ENCODE measurements at places on chromosomes 12 and 14. TPM values are rescaled to one million over a fixed set of nuclear protein-coding genes. Genes with fewer than 3 reads are reported as not detected.
A peak's percentile ranks its signal among the peaks of the same experiment; 100 is the strongest.

Gene ESRRB
- not detected for polyA plus RNA-seq

Gene BEST3
- polyA plus RNA-seq: not detected

DNA sequence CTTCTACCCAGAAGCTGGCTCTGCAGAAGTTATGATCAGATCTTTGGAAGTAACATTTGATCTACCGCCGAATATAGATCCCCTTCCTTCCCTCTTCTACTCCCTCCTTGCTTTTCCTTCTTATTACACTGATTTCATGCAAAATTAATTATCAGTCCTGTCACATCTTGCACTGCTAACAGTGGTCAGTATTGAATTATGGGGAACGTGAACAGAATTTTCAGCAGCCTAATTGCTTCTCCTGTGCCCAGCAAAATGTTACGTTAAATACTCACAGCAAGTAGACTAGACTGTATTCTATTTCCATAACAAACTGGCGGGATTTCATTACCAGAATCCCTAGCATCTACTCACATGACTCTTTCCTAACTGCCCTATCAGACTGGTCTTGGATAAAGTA, 596.9 kb downstream of the DIO2 start:
- no peak for DNase-seq

DNA sequence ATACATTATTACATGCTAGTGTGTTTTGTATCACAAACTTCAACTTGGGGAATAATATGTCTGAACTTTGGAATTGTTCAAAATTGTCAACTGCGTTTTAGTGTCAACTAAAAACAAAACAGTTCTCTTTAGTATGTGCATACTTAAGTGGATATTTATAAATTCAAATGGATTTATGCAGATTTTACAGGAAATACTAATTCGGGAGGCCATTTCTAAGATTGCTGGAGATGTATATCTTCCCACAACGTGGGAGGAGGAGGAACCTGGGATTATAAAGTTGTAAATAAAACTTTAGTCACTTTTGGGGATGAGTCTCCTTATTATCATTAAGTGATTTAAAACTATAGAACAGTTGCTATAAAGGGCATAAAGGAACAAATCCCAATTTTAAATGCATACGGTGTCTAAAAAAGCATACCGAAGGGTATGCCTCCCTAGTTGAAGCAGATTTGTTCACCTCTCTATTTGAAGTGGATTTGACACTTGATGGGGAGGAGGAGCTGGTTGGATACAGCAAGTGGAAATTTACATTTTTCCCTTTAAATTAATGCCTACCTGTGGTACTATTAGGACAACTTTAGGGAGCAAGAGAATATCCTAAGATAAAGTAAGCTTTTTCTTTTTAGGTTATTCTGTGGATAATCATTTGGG, 2.7 kb downstream of the PDE3A start:
- DNase-seq: no peak

GRCh38 chr12:115004470-115005146, 320.6 kb upstream of the TBX3 start:
- no peak for DNase-seq

- DNase-seq: no peak
Measured at GRCh38 chr12:13576935-13577500, 380.5 kb downstream of the EMP1 start.

- no peak for DNase-seq
Measured at GRCh38 chr12:132345561-132346200, 16.3 kb upstream of the GALNT9 start.

Gene GLIPR1L1
- polyA plus RNA-seq: not detected

Gene JAG2
- polyA plus RNA-seq: 0.31 TPM

Gene UBE2N
- polyA plus RNA-seq: 184 TPM

Gene NYNRIN
- polyA plus RNA-seq: 10.1 TPM

DNA sequence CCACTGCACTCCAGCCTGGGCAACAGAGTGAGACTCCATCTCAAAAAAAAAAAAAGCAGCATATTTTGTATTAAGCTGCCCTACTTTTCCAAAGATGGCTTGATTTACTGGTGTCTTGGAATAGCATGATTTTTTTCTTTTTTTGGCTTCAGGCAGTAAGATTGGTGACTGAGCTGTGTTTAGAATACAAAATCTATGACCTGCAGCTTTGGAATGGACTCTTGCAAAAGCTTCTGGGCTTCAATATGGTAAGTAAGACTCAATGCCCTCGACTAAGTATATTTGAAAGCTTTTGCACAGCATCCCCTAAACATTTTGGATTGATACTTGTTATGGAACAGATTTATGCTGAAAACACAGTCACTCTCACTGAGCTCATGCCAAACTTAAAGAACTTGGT, 87.8 kb downstream of the KNTC1 start:
- DNase-seq: no peak

DNA sequence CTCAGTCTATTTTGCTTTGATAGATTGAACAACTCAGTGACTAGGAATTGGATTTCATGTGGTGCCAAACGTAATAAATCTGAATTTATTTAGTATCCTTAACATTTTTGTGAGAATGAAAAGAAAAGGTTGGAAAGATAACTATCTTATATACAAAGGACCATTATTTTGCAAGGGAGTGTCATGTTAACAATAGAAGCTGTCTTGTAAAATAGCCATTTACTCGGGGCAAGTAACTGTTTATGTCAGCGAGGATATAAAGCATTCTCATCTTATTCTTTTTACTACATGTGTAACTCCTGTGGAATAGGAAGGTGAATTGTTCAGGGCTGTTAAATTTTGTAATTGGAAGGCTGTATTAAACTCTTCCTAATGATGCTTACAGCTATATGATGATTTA, 5.9 kb downstream of the RERGL start:
- DNase-seq: no peak

GRCh38 chr12:91099341-91099740, 12.0 kb downstream of the LUM start:
- DNase-seq: no peak

DNA sequence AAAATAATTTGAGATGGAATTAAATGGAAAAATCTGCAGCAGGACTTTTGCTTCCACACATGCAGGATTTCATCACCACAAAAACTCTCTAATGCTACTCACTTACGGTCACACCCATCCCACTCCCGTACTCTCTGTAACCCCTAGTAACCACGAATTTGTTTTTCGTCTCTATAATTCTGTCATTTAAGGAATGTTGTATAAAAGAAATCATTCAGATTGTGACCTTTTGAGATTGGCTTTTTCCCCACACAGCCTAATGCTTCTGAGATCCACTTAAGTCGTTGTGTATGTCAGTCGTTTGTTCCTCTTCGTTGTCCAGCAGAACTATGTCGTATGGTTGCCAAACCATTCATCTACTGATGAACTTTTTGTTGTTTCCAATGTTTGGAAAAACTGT, 19.8 kb upstream of the PZP start:
- DNase-seq: no peak

DNA sequence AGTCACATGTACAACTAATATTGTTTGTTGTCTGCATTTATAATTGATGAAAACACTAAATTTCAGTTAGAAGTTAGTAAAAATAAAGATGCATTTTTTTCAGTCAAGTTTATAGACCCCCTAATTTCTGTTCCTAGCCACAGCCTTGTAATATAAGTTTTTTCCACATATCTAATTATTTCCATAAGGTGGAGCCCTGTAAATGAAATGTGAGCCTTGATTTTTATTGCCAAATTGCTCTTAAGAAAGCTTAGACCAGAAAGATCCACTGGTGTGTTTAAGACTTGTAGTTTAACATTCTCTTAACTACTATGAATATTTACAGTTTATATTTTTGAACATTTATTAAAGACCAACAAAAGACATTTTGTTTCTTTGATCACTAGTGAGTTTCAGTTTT, 322.1 kb upstream of the RGS6 start:
- no peak for DNase-seq

Gene KRT6A
- not detected for polyA plus RNA-seq

Gene PTPN21
- 11.0 TPM for polyA plus RNA-seq

DNA sequence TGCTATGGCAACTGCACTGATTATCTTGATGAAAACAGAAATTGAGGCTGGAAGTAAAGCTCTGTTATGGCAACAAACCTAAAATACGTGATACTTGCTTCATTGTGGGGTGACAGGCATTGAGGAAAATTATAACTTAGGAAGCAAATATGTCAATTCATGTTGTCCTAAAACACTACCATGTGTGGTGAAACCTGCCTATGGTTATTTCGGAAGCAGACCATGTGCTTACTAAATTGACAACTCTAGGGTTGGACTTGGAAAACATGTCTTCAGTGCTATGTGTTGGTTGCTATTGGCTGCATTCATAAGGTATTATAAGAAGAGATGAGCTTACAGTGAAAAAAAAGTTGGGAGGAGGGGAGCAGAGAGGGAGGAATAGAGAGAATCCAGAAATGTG, 55.0 kb upstream of the C14orf132 start:
- no peak for DNase-seq

DNA sequence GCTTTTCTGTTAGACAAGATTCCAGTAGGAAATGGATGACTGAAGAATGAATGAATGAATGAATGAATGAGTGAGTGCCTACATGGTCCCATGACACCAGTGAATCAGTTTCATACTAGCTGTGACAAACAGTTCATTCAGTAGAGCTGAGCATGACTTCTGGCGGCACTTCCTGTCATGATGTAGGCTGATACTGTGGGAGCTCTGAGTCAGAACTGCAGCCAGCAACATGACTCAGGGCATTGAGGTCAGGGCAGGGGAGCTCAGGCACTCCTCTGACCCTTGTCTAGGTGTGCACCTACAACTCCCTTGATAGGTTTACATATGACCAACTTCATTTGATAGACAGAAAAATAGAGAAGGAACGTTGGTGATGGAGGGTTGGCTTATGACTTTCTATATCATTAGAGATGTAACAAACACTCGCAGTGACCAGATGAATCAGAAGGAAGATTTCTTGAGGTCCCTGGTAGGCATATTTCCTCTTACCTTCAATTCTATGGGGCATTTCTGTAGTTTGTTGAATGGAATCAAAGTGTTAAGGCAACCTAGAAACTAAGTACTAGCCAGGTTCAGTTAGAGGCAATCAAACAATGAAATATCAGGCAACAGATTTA, 139.3 kb upstream of the ARHGAP5 start:
- DNase-seq: peak; percentile 47

DNA sequence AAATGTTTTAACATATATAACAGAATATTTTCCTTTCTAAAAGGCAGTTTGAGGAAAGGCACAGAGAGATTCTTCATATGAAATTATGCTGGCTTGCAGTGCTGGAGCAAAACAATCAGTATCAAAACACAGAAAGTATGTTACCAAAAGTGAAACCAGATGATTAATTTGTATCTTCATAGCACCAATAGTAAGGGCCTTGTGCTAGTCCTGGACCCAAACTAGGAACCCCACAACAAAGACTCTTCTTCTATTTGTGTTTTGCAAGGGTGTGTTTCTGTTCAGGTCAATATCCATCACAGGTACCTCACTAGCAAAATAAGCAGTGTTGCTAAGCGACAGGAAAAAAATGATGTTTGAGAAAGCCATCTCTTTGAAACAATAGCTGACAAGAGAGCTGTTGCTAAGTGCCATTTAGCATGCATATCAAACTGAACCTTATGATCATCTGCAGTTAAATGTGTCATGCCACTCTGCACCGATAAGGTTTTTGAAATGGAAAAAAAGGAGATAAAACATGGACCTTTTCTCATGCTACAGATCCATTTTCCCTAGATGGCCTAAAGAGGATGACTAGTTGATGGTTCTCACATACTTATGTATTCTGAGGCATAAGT, 196.2 kb upstream of the ALG10 start:
- DNase-seq: no peak

DNA sequence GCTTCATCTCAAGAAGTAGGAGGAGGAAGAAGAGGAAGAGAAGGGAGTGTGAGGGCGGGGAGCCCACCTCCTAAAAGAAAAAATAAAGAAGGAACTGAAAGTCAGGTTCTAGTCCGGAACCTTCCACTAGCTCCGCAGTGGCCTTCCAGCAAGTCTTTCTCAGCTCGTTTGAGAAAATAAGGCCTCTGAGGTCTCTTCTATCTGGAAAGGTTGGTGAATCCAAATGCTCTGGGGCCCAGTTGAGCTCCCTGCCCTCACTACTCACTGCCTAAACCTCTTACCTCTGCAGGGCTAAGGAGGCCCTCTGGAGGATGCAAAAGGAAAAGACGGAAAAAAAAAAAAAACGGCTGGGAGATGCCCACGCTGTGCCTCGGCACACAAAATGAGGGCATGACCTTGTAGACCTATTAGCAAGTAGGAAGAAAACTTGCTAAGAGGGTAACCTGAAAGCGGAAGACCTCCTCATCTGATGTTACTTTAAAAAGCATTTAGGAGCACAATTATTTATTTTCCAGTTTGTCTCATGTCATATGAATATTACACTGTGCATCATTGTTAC, 35.9 kb downstream of the FBLN5 start:
- DNase-seq: no peak

GRCh38 chr12:119338593-119339363, 4.2 kb downstream of the CCDC60 start:
- no peak for DNase-seq

GRCh38 chr12:41277100-41277945, 89.2 kb downstream of the PDZRN4 start:
- DNase-seq: no peak

Gene CCDC60
- polyA plus RNA-seq: not detected

DNA sequence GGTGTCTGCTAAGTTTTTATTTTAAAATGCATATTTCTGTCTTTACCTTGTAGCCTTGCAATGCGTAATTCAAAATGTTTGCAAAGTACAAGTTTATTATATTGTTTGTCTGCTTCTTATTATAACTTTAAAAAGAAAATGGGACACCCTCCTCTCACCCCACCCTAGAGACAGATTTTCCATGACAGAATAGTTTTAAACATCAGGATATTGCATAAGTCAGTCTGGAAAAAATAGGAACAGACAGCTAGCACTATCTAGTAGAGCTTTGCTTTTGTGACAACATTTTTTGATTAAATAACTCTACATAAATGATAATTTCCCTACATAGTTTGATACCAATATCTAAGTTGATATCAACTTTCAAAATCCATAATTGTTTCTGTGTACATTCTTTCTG, 71.3 kb downstream of the PDE3A start:
- no peak for DNase-seq

GRCh38 chr12:56336361-56337167, 2.1 kb upstream of the IL23A start:
- DNase-seq: no peak

Gene CCDC88C
- polyA plus RNA-seq: not detected

DNA sequence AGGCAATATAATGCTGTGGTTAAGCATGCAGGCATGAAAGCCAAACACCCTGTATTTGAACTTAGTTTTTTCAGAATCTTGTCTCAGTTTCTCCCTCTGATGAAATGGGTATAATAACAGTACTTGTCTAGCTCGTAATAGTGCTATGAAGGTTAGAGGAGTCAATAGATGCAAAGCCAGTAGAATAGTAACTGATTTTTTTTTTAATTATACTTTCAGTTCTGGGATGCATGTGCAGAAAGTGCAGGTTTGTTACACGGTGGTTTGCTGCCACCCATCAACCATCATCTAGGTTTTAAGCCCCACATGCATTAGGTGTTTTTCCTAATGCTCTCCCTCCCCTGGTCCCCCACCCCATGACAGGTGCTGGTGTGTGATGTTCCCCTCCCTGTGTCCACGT, 87.4 kb downstream of the CPNE8 start:
- DNase-seq: no peak

Gene WNT1
- polyA plus RNA-seq: not detected

- DNase-seq: no peak
Measured at GRCh38 chr14:60753264-60754119, 18.9 kb downstream of the MNAT1 start.
